ENCODE measurements at places on chromosomes 2 and 18. TPM values are rescaled to one million over a fixed set of nuclear protein-coding genes. Genes with fewer than 3 reads are reported as not detected.

GRCh38 chr2:213150315-213151097 lies 906 bp downstream of the IKZF2 start:
- peak; percentile 53 for DNase-seq

The PPP4R1 gene
- polyA plus RNA-seq: 31.8 TPM

- no peak for DNase-seq
Observed at GRCh38 chr2:50006327-50006726, 852.0 kb upstream of the FSHR start.

The THSD7B gene
- not detected for polyA plus RNA-seq

GRCh38 chr18:961644-962355 lies 57.1 kb downstream of the ADCYAP1 start:
- peak; percentile 46 for DNase-seq

The CRYGC gene
- not detected for polyA plus RNA-seq

The PLB1 gene
- 0.25 TPM for polyA plus RNA-seq

GRCh38 chr2:182132605-182133004 lies 147.0 kb downstream of the PPP1R1C start:
- DNase-seq: peak; percentile 8

DNA sequence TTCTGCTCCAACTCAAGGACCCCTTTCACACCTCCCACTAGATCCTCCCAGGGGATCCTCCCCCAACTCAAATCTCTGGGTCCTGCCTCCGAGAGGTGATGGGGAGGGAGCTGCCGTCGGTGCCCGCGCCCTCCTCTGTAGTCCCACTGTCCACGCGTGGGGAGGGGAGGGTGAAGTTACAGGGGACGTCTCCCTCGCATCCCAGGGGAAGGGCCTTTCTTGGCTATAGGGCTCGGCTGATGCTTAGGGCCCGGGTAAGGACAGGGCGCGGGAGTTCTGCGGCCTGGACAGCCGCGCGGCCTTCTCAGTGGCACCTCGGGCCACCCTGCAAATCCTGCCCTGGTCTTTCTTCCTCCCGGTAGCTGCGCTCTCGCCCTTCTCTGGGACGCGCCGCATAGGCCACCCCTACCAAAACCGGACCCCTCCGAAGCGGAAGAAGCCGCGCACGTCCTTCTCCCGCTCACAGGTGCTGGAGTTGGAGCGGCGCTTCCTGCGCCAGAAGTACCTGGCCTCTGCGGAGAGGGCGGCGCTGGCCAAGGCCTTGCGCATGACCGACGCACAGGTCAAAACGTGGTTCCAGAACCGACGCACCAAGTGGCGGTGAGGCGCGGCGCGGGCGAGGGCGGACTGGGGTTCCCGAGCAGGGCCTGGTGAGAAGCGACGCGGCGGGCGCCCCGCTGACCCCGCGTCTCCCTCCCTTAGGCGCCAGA lies 1.2 kb downstream of the TLX2 start:
- no peak for DNase-seq

The DSG2 gene
- polyA plus RNA-seq: 0.04 TPM

The ITSN2 gene
- polyA plus RNA-seq: 16.1 TPM

The TBR1 gene
- polyA plus RNA-seq: not detected
